ENCODE measurements at places on chromosomes 4 and X.

- no peak for DNase-seq
These were observed 35.0 kb downstream of the RFC1 start for GRCh38 chr4:39331191-39331590.

DNA sequence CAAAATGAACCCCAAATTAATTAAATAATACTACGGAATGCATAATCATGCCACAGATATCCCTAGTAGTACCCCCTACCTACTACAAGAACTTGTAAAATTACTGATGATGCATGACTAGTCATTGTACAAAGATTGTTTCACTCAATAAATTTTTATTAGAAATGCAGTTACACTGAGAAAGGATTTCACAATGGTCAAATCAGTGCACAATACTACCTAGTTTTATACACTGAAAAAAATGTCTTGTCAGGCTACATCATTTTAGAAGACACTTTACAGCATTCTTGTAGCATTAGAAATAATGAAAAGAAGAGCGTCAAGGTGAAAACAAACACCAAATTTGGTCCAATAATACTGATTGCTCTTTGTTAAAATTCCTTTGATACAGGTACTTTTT, 178.8 kb downstream of the GPM6A start:
- DNase-seq, result no peak

DNA sequence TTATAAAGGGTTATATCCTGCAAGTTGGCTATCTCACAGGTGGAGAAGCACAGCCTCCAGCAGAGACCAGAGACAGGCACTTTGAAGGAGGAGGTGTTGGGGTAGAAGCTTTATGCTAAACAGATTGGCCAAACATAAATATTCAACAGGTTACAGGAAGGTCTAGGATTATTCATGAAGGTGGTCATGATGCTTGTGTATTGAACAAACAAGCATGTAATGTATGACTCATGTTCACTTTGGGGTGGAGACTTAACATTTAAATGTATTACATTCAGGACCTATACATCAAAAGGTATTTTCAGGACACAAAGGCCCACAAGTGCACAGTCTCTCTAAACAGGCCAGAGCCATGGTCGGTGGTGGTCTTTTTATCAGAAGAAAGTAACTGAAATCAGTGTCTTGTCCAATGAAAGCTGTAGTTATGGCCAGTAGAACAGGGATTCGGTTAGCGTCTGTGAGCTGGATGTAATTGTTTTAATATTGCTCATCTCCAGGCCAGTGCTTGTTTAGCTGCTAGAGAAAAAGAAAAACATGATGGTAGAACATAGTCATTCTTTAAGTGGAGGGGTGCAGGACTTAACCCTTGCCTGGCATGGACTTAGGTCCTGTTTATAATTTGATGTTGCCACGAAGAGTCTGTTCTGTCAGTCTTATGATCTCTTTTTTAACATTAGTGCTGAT, 555.2 kb upstream of the PCDH10 start:
- DNase-seq, result no peak

DNA sequence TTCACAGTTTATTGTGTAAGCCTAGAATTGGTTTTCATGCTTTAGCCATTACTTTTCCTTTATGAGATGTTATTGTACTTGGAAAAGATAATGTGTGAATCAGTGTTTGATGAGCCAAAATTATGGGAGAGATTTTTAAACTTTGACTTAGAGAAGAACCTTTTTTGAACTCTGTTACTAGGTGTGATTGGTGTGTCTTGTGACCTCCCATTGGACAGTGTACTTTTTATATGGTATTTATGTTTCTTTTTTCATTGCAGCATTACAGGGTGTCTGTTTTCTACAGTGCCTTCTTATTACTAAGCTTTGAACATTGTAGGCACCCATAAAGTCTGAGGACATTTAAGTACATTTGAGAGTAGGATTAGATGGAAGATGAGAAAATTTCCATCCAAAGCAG, 91.1 kb downstream of the SLC4A4 start:
- no peak for DNase-seq

DNA sequence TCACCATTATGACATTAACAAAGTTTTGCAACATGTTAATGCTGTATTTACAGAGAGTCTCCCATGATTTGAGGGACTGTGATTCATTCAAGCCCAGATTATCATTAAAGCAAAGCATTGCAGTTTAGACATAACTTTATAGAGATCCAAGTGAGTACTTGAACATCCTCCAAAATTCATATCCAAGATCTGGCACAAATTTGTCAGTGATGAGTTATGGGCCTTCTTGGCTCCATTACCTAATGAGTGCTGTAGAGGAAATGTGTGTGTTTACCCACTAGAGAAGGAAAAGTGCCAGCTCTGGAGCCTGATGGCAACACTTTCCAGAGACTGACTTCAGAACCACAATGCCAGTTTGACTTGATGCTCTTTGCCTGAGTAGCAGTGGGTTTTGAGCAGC, 432.3 kb downstream of the GALNTL6 start:
- DNase-seq, result no peak

- no peak for DNase-seq
These were observed 210.5 kb downstream of the GRXCR1 start for GRCh38 chr4:43103048-43103447.

GRCh38 chr4:1357356-1358248, 10.6 kb downstream of the UVSSA start:
- DNase-seq, result no peak

- DNase-seq, result no peak
These were observed 45.1 kb downstream of the TBC1D9 start for GRCh38 chr4:140710908-140711622.

GRCh38 chr4:99438405-99438780, 3.3 kb upstream of the ADH7 start:
- no peak for DNase-seq

DNA sequence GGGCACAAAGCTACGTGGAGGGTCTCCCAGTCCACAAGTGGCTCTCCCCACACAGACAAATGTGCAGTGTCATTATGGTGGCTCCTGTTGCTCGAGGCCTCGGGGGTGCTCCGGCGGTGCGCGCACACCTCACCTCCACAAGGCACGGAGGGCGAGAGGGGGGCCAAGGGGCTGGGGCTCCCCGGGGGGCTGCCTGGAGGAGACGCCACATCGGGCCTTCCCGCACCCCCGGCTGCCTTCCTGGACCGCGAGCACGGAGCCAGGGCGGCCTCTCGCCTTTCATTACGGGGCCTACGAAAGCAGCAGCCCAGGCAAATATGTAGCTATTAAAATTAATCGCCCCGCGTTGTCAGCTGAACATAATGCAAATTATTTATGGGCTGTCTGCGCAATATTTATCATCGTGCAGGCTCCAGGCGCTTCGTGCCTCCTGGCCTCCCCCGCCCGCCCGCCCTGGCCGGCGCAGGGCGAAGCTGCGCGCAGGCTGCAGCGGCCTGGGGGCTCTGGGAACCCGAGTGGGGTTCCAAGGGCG, 70.8 kb upstream of the BCOR start:
- DNase-seq, result no peak
